ENCODE measurements at places on chromosomes 2 and 18. TPM values are rescaled to one million over a fixed set of nuclear protein-coding genes. Genes with fewer than 3 reads are reported as not detected.

- DNase-seq: no peak
Observed at GRCh38 chr2:58186501-58186900, 54.6 kb downstream of the FANCL start.

DNA sequence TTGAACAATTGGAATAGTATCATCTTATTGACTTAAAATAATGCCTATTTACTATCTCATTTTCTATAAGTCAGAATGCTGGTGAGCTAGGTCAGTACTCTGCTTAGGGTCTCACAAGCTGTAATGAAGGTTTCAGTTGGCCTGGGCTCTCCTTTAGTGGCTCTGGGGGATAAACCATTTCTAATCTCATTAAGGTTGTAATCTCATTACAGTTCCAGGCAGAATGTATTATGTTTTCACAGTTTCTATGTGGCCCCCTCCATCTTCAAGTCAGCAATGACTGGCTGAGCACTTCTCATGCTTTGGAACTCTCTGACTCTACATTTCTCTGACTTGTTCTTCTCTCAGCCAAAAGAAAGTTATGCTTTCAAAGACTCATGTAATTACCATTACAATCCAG is 163.1 kb downstream of the CCDC178 start:
- DNase-seq: no peak

- no peak for DNase-seq
Observed at GRCh38 chr18:75029481-75029880, 179.5 kb downstream of the PTGR3 start.

GRCh38 chr2:144462266-144462665 is 57.7 kb downstream of the ZEB2 start:
- DNase-seq: no peak

- DNase-seq: no peak
Observed at GRCh38 chr18:35983818-35984217, 11.3 kb downstream of the RMP24 start.

- DNase-seq: peak; percentile 42
Observed at GRCh38 chr2:233152541-233152940, 92.4 kb downstream of the INPP5D start.

GRCh38 chr2:179435000-179435399 is 170.4 kb upstream of the SESTD1 start:
- DNase-seq: no peak

DNA sequence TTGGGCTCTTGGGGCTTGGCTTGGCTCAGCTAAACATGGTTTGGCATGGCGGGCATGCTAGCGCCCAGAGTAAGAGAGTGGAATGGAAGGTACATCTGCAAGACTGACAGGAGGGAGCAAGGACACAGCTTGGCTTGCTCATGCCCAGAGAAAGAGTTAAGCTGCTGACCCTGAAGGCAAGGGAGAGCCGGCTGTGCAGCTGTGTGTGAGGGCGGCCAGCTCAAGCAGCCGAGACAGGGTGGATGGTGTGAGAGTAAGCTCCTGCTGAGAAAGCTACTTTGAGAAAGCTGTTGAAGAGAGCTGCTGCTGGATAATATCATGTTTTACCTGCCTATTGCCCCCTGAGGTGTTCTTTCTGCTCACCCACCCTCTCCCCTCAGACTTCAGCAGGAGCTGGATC is 135.6 kb downstream of the CCBE1 start:
- no peak for DNase-seq

DNA sequence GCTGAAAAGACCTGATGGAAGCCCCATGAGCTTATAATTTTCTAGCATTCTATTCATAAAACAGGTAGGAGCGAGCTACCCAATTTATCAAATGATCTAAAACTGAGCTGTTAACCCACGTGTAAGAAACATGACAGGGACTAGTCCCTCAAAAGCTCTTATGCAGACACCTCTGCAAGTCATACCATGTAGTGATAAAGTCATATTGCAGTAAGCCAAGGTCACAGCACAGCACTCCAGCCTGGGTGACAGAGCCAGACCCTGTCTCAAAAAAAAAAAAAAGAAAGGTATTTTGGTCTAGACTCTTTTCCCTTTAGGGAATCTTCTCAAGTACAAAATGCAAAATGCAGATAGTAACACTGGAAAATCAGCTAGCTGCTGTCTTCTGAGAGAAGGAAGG is 58.9 kb upstream of the ARL5A start:
- DNase-seq: no peak

- no peak for DNase-seq
Observed at GRCh38 chr2:26477126-26477910, 606 bp downstream of the OTOF start.

DNA sequence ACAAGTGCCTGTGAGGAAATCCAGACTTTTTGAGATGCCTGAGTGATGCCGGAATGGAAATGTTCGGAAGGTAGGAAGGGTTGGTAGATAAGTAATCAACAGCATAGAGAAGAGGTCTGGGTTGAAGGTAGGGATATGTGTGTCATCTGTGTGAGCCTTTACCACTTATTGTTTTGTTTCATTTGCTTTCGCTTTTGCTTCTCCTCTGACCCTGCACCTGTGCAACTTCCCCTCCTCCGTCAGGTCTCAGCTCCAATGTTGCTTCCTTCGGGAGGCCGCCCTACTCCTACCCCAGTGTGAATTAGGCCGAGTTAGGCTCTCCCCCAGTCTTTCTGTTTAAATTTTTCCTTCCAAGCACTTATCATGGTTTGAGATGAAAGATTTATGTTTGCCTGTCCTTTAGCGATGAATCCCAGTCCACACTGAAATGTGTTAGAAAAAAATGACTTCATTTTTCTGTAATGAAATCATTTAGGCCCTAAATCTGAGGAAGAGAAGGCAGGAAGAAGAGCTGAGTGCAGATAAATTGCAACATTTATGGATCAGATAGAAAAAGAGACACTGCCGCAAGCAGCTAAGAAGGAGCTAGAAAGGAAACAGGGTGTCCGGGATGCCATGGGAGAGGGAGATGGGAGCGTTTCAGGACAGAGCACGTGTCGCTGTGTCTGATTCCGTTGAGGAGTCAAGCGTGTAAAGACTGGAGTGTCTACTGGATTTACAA is 139.6 kb upstream of the PELI1 start:
- no peak for DNase-seq

DNA sequence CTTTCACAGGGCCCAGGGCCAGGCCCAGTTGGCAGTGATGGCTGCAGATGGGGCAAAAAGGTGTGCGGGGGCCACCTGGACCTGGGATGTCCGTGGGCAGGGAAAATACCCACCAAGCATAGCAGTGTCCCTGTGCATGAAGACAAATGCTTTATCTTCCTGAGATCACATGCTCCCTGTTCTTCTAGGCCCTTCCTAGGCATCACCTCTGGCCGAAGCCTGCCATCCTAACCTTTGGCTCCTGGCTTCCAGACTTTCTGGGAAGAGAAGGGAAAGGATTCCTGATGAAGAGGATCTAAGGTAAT is 105.0 kb upstream of the SMAD2 start:
- no peak for DNase-seq

- no peak for DNase-seq
Observed at GRCh38 chr18:42078711-42079110, 123.7 kb downstream of the PIK3C3 start.

GRCh38 chr2:128564131-128564530 is 245.5 kb upstream of the HS6ST1 start:
- DNase-seq: no peak

GRCh38 chr2:179049546-179050311 is at the start of gene CCDC141:
Gene CCDC141, minus strand, starts transcription at chr2:179050137. Its CDS starts 196 bp downstream, at chr2:179049941.
- DNase-seq: no peak

GRCh38 chr2:132478461-132479105 is 62.0 kb downstream of the GPR39 start:
- DNase-seq: no peak

GRCh38 chr2:237625216-237625705 is 2.1 kb upstream of the LRRFIP1 start:
- no peak for DNase-seq

GRCh38 chr18:60295674-60296073 is 76.9 kb downstream of the MC4R start:
- no peak for DNase-seq

DNA sequence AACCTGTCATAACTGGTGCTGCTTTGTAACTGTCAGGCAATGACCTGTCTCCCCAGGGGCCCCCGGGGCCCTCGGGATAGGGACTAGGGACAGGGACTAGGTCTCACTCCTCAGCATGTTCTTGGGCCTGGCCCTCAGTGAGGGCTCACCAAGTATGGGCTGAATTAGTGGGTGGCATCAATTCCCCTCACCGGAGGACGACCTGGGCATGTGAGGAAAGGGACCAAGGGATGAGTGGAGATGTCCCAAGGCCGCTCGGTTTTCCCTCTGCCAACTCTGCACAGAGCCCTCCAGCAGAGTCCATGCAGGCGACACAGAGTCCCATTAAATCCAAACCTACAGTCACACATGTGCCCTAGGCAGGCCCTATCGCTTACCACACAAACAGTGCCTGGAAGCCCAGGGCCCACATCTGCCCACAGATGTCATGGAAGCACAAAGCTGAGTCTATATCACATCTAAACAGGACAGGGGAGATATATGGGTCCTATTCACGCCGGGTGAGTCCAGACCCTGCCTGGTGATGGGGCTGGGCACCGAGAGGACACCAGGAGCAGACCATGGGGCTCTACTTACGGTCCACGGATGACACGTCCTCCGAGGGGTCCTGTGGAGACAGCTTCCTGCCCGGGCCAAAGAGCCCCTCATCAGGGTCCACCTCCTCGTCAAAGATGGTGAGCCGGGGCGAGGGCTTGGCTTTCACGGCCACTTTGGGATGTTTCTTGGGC is 26.6 kb downstream of the HS1BP3 start:
- DNase-seq: no peak

GRCh38 chr2:134706587-134707329 is 12.0 kb downstream of the TMEM163 start:
- DNase-seq: no peak

- no peak for DNase-seq
Observed at GRCh38 chr2:130737592-130737991, 8.7 kb downstream of the GPR148 start.

DNA sequence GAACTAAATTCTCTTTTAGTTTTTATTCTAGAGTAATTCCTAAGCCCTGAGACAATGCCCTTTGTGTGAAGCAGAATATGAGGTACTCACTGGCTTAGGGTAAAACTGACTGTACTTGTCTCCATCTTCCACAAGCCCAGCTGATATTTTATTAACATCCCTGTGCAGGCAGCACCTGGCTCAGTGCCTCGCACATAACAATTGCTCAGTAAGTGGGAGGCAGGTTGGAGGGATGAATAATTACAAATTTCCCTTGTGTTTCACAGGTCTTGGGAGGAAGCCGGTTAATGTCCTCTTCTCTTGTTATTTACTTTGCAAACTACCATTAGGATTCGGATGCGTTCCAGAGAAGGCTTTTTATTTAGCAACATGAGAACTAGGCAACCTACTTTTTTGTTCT is 249.8 kb upstream of the FSHR start:
- no peak for DNase-seq

DNA sequence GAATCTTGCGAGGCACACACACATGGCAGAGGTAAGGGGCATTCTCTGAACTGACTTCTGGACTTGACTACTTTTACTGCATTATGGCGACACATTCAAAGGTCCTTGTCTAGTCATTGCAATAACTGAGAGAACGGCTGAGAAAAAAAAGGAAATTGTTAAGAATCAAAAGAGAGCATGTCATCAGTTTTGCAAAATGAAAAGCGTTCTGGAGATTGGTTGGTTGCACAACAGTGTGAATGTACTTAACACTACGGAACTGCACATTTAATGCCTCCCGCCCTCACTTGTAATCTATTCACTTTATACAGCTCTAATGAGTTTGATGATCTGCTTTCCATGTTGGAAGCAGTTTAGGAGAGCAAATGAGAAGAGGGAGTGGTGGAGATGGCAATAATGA is 68.5 kb upstream of the NFU1 start:
- DNase-seq: no peak

- no peak for DNase-seq
Observed at GRCh38 chr2:23542230-23542789, 157.3 kb downstream of the KLHL29 start.

Gene SERPINB7
- total RNA-seq: not detected

Gene NCKAP5
- total RNA-seq: 1.1 TPM

Gene DPP4
- total RNA-seq: 11.8 TPM

Gene PASK
- total RNA-seq: 7.3 TPM

Gene DSC2
- 19.0 TPM for total RNA-seq

Gene CAPN14
- total RNA-seq: 0.44 TPM

Gene UGT1A9
- not detected for total RNA-seq

Gene XIRP2
- not detected for total RNA-seq

Gene SF3B6
- total RNA-seq: 91.7 TPM

Gene CDH20
- total RNA-seq: 1.2 TPM

Gene REG1B
- total RNA-seq: not detected

Gene GKN2
- not detected for total RNA-seq

Gene MAP3K20
- 42.9 TPM for total RNA-seq

Gene IL18R1
- total RNA-seq: 7.2 TPM

Gene PXDN
- 64.2 TPM for total RNA-seq

Gene EN1
- 0.29 TPM for total RNA-seq
